ENCODE measurements at places on chromosomes 3 and 15. TPM values are rescaled to one million over a fixed set of nuclear protein-coding genes. Genes with fewer than 3 reads are reported as not detected.

Gene PARP15
- 1.1 TPM for polyA plus RNA-seq

Gene ZBED2
- polyA plus RNA-seq = not detected

Gene CLDN16
- polyA plus RNA-seq = 0.08 TPM

Gene CCDC33
- 0.11 TPM for polyA plus RNA-seq

Gene DAPK2
- polyA plus RNA-seq = 4.0 TPM

Gene RTP3
- not detected for polyA plus RNA-seq

Gene KCNAB1
- polyA plus RNA-seq = 5.0 TPM

Gene TEX9
- polyA plus RNA-seq = 1.8 TPM

Gene ZNF620
- 2.1 TPM for polyA plus RNA-seq

Gene DNAH12
- 0.49 TPM for polyA plus RNA-seq

Gene GOLGA6L24
- polyA plus RNA-seq = 0.04 TPM

Gene FETUB
- not detected for polyA plus RNA-seq

Gene ACTRT3
- 3.8 TPM for polyA plus RNA-seq
